Stimulated activated CD4-positive, alpha-beta T cell treated with anti-CD3 and anti-CD28 coated beads, Interleukin-4, amount 100 ng/mL, for 24 hours (primary cell): ENCODE measurements at places on chromosomes 2 and 18.

GRCh38 chr2:113877711-113878598 is 11.9 kb upstream of the ACTR3 start:
- DNase-seq: no peak

- DNase-seq: no peak
Measured at GRCh38 chr2:2765839-2766495, 434.9 kb upstream of the MYT1L start.

GRCh38 chr2:62663411-62663810 is 42.1 kb upstream of the EHBP1 start:
- no peak for DNase-seq

DNA sequence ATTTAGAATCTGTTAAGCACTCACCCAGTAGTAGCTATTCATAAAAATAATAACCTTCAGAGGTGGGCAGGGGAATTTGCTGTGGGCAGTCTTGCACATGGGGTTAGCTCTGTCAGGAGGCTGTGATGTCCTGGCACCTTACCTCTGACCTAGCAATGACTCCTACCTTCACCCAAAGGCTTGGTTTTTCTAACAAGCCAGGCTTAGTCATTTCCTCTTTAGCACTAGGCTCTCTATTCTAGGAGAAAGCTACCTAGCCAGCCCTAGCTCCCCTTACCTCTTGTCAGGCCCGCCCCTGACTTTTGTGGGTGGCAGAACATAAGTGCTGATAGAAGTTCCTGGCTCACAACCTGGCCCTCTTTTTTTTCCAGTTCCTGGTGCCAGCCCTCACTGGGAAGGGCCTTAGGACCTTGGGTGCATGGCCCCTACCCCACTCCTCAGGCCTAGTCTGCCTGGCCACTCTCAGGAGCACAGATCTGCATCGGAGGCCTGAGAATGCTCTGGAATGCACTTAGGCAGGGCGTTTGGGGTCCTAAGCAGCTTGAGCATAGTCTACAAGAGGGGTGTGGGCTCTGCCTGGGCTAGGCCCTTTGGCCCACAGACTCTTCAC is 17.7 kb downstream of the CPLX4 start:
- DNase-seq: no peak

DNA sequence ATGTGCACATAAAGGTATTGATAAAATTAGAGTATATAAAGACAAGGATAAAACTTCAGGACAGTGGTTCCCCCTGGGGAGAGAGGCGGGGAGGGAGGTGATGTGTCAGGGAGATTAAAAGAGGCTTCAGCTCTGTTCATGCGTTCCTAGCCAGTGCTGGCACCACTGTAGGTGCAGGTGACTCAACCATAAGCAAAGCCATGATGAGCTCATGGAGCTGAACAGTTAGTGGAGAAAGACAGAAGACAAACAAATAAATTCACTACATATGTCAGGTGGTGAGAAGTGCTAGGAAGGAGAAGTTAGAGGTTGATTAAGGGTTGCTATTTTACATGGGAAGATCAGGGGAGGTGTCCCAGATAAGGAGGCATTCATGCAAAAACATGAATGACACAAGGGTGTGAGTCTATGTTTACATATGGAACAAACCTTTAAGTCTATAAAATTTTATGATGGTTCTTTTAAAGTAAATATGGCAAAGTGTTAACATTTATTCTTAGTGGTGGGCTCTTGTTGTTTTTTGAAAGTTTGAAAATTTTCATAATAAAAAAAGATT is 136.0 kb downstream of the ANKRD44 start:
- no peak for DNase-seq

GRCh38 chr2:32862269-32863055 is 84.3 kb upstream of the LTBP1 start:
- DNase-seq: no peak

DNA sequence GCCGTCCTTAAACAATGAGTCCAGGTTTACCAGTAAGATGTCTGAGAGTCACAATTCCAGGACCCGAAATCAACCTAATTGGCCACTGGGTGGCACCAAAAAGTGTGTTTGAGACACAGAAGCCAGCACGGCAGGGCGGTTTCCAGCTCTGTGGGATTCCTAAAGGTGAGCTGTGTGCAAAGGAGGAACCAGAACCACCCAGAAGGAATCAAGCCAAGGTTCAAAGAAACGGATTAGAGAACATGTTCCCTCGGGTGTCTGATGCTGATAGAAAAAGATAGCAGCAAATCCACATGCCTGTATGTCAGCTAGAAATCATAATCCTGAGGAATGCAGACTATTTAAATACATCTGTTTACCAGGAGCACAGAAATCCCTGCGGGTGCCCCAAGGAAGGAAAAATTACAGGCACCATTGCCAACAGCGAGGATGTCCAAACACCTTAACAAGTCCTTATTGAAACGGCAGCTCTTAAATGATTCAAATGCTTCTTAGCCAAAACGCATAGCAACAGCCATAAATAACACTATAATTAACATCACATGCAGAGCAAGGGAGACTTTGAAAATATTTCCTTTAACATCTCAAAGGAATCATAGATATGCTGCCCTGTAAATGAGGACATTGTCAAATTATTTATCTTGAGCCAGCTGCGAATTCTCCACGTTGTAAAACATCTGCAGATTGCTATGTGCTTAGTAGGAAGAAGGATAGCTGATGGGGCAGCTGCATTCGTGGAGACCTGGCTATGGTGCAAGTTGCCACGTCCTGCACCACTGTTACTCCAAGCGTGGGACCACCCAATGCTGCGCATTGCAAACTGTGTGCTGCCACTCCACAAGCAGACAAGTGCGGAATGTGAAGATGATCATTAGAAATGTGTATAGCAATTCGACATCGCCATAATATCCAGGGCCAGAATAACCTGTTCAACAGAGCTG is 318.7 kb upstream of the NCKAP5 start:
- DNase-seq: peak; percentile 44

GRCh38 chr18:27214831-27215230 is 29.7 kb upstream of the CHST9 start:
- DNase-seq: no peak

GRCh38 chr2:150480971-150481830 is 6.3 kb downstream of the RND3 start:
- no peak for DNase-seq

GRCh38 chr2:64879745-64880144 is 109.5 kb upstream of the SLC1A4 start:
- DNase-seq: no peak

DNA sequence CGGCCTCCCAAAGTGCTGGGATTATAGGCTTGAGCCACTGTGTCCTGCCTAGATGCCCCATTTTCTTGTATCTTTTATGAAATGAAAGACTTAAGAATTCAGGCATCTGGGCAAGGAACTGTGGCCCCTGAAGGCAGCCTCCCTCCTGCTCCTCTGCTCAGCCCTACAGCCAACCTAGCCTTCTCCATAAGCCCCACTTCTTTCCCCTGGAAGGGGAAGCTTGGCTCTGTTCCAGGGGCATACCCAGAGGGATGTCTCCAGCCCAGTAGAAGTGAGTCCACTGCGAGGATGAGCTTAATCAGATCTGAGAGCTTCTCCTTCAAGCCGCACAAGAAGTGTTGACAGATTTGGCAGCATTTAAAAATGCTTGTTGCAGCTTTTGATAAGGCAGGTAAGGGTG is 39.7 kb downstream of the RHOB start:
- DNase-seq: no peak

DNA sequence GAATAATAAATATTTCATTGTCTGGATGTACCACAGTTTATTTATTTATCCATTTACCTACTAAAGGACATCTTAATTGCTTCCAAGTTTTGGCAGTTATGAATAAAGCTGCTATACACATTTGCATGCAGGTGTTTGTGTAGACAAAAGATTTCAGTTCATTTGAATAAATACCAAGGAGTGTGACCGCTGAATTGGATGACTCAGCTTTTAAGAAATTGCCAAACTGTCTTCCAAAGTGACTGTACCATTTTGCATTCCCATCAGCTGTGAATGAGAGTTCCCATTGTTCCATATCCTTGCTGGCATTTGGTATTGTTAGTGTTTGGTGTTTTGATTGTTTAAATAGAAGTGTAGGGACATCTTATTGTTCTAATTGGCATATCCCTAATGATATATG is 36.2 kb upstream of the FMNL2 start:
- no peak for DNase-seq

GRCh38 chr18:57533868-57534510 is 52.5 kb downstream of the FECH start:
- DNase-seq: no peak

DNA sequence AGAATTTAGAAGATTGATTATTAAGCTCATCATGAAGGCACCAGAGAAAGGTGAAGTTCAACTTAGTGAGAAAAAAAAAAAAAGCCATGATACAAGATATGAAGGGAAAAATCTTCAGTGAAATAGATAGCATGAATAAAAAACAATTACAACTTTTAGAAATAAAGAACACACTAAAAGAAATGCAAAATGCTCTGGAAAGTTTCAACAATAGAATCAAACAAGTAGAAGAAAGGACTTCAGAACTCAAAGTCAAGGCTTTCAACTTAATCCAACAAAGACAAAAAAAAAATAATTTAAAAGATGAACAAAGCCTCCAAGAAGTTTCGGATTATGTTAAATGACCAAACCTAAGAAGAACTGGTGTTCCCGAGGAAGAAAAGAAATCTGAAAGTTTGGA is 105.5 kb downstream of the GRB14 start:
- no peak for DNase-seq

- DNase-seq: no peak
Measured at GRCh38 chr18:63378919-63379638, 12.1 kb upstream of the KDSR start.

DNA sequence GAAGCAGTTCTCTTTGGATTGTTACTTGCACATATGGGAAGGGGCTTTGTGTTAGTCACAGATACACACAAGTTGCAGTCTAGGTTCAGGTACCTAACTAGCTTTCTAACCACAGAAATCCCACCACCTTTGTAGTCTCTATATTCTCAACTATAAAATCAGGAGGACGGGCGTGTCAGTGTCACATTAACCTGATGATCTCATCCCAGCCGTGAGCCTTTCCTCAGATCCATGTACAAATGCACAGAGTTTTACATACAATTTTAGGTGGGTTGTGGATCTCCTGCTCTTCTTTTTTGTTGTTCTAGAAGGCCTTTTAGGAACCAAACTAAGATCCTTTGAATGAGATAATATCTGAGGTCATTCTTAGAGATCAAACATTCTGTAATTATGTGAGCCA is 94.0 kb downstream of the ZNF532 start:
- DNase-seq: no peak

GRCh38 chr18:36706134-36706881 is 122.5 kb downstream of the TPGS2 start:
- DNase-seq: no peak
